ENCODE measurements at places on chromosomes 5 and 9.
A peak's percentile ranks its signal among the peaks of the same experiment; 100 is the strongest.

GRCh38 chr9:95084254-95084934 is 233.1 kb downstream of the FANCC start:
- DNase-seq, result no peak

DNA sequence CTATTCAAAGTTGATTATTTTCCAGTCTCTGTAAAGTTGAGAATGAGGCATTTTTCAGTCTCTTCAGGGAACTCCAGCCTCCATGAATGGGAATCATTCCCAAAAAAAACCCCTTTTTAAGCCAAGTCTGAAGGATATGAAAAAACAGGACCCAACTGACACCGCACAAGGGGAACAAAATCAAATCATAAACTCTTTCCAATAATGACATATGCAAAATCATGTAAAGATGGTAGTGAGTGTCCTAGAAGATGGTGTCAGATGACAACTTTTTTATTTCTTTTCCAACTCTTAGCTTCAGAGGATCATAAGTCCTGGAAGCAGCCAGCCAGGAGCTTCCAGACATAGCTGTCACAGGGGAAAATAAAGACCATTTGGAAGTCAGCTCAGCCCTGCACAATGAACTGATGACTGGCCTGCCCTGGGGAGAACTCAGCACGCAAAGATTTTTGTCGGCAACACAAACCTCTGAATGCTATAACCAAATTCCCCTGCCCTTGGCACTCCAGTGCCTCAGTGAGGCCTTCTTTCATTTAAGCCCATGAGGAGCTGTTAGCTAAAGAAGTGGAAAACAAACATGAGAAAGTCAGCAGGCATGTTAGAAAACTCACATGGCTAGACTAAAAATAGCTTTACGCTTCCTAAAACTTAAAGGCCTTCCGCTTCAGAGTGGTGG is 85.4 kb downstream of the SLC1A3 start:
- no peak for DNase-seq

- no peak for DNase-seq
These were observed 44.2 kb upstream of the MAST4 start for GRCh38 chr5:66551945-66552344.

DNA sequence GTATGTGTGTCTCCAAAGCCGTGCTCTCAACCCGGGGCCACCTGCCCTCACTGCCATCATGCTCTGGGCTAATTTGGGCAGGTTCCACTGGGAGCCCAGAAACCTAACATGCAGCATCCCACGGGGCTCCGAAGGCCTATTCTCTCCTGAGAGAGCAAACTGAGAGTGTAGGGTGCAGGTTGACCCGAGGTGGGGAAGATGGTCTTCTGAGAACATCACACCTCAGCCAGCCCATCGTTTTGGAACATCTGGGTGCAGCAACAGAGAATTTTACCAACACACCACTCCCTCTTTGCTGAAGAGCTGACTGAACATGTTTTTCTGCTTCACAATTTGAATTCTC is 294.6 kb upstream of the TUT7 start:
- no peak for DNase-seq

GRCh38 chr5:139849501-139849900 is 53.9 kb downstream of the PSD2 start:
- DNase-seq, result no peak

- DNase-seq, result no peak
These were observed 7.0 kb upstream of the MTAP start for GRCh38 chr9:21795483-21795882.

GRCh38 chr5:111200828-111201227 is 23.4 kb upstream of the CAMK4 start:
- no peak for DNase-seq

GRCh38 chr5:35320029-35320428 is 89.7 kb upstream of the PRLR start:
- DNase-seq, result no peak

DNA sequence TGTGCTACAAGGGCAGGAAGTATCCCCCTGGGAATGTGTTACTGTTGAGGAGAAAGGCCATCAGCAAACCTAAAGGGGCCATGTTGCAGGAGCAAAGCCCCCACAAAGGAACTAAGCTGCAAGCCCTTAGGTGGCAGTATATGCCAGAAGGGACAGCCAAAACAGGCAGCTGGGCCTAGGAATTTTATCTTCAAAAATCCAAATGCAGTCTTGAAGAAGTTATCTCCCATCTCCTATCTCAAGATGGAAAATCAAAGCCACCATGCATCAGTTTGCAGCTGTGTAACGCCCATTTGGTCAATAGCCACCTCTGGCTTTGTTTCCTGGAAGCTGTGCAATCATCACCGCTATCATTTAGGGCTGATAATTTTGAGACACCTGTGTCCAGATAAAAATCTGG is 400.3 kb downstream of the ARHGEF28 start:
- peak; percentile 42 for DNase-seq

- DNase-seq, result no peak
These were observed 58.5 kb downstream of the MLANA start for GRCh38 chr9:5949103-5949699.

DNA sequence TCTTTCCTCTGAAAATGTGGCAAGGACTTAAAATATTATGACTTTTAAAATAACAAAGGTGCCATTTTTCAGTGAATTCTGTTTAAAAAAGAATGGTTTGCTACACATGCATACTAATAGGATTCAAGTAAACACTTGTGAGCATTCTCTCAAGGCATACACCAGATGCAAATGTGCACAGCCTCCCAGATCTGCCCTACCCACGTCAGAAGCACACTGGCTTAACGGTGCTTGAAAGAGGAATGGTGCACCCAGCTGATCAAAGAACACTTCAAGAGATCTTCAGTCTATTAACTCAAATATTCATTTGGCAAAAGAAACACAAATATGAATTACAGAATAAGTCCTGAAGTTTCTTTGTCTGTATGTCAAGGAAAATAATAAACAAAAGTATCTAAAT is 15.8 kb downstream of the GABRB2 start:
- no peak for DNase-seq
